ENCODE measurements at places on chromosomes 3 and 15. TPM values are rescaled to one million over a fixed set of nuclear protein-coding genes. Genes with fewer than 3 reads are reported as not detected.

Gene TGM4
- not detected for total RNA-seq

Gene CLDN11
- 0.56 TPM for total RNA-seq

Gene ARHGAP11A
- 33.9 TPM for total RNA-seq

Gene RNF123
- 22.4 TPM for total RNA-seq

Gene MYL3
- total RNA-seq = not detected

Gene SLC27A2
- 56.0 TPM for total RNA-seq

Gene C3orf20
- total RNA-seq = not detected

Gene SLC12A1
- not detected for total RNA-seq

Gene PLCH1
- 1.9 TPM for total RNA-seq

Gene LMOD3
- total RNA-seq = 0.10 TPM

Gene SPTBN5
- 1.6 TPM for total RNA-seq

Gene KCNAB1
- total RNA-seq = not detected

Gene NGLY1
- 10.4 TPM for total RNA-seq

Gene RBPMS2
- not detected for total RNA-seq

Gene NR1I2
- 0.08 TPM for total RNA-seq

Gene IL5RA
- not detected for total RNA-seq

Gene CLDND1
- 31.5 TPM for total RNA-seq

Gene SOX14
- not detected for total RNA-seq

Gene SCG3
- total RNA-seq = not detected

Gene CHRNA5
- total RNA-seq = 14.3 TPM

Gene GLDN
- total RNA-seq = 2.3 TPM

Gene TF
- total RNA-seq = 0.03 TPM

Gene GRAMD2A
- 0.29 TPM for total RNA-seq

Gene AHSG
- total RNA-seq = not detected

Gene RAP2B
- 25.8 TPM for total RNA-seq

Gene KLHL40
- not detected for total RNA-seq

Gene COL6A5
- not detected for total RNA-seq

Gene TGM5
- not detected for total RNA-seq

Gene SYNPR
- total RNA-seq = not detected

Gene ZNF80
- total RNA-seq = not detected

Gene TLR9
- total RNA-seq = not detected

Gene EDEM1
- total RNA-seq = 35.8 TPM

Gene LAMB2
- total RNA-seq = 56.8 TPM

Gene LRRC15
- total RNA-seq = not detected

Gene XIRP1
- not detected for total RNA-seq

Gene OSBPL10
- total RNA-seq = 65.1 TPM

Gene RGMA
- not detected for total RNA-seq

Gene CRELD1
- 12.9 TPM for total RNA-seq

Gene BCL2A1
- not detected for total RNA-seq

Gene GRAMD1C
- total RNA-seq = 0.10 TPM

Gene ULK3
- total RNA-seq = 97.0 TPM

Gene DPH3
- total RNA-seq = 2.7 TPM

Gene GNAT1
- not detected for total RNA-seq

Gene CPNE9
- total RNA-seq = not detected

Gene CACNA2D3
- total RNA-seq = not detected

Gene LDHAL6B
- not detected for total RNA-seq

Gene CLN6
- total RNA-seq = 113 TPM

Gene GALNT15
- total RNA-seq = not detected

Gene MESP2
- not detected for total RNA-seq

Gene TPRA1
- 84.4 TPM for total RNA-seq

Gene TMEM212
- 0.05 TPM for total RNA-seq

Gene CASR
- not detected for total RNA-seq

Gene PLSCR2
- not detected for total RNA-seq

Gene ZNF774
- total RNA-seq = 2.5 TPM

Gene SUCLG2
- 13.9 TPM for total RNA-seq

Gene INKA1
- total RNA-seq = not detected
